Cardiac muscle cell (in vitro differentiated cells and primary cell): ENCODE measurements at places on chromosomes 5 and 9. TPM values are rescaled to one million over a fixed set of nuclear protein-coding genes. Genes with fewer than 3 reads are reported as not detected.

Gene CDK7
- total RNA-seq: 17.3 and 87.5 TPM in 2 replicates

GRCh38 chr5:1662559-1663085, 137.0 kb downstream of the MRPL36 start:
- DNase-seq: no peak

Gene UQCRQ
- 97.0 and 217 TPM in 2 replicates for total RNA-seq

DNA sequence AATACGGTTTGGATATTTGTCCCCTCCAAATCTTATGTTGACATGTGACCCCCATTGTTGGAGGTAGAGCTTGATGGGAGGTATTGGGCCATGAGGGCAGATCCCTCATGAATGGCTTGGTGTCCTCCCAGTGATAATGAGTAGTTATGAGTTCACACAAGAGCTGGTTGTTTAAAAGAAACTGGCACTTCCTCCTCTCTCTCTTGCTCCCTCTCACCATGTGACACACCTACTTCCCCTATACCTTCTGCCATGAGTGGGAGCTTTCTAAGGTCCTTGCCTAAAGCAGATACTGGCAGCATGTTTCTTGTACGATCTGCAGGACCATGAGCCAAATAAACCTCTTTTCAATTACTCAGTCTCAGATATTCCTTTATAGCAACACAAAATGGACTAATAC, 132.0 kb downstream of the PIK3R1 start:
- no peak for DNase-seq

GRCh38 chr9:19457693-19458009, 48.8 kb downstream of the ACER2 start:
- DNase-seq: no peak

- DNase-seq: peak; percentile 16
Observed at GRCh38 chr5:59285300-59286016, 608.1 kb downstream of the PDE4D start.

DNA sequence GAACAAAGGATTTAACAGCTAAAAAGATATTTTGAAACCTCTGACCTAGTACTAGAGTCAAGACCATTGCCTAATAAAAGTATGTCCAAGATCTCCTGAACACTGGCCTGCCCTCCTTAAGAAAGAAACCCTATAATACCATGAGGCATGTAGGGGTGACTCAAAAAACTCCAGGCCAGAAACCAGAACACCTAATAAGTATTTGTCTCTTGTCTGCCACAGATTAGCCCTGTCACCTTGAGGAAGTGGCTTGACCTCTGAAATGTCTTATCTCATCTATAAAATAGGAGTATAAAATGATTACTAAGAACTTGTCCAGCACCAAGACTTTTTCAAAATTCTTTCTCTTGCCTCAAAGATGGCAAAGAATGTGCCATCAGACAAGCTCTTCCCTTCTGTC, 125.5 kb upstream of the RASGRF2 start:
- no peak for DNase-seq

Gene SPATA31A6
- not detected in 2 replicates for total RNA-seq

DNA sequence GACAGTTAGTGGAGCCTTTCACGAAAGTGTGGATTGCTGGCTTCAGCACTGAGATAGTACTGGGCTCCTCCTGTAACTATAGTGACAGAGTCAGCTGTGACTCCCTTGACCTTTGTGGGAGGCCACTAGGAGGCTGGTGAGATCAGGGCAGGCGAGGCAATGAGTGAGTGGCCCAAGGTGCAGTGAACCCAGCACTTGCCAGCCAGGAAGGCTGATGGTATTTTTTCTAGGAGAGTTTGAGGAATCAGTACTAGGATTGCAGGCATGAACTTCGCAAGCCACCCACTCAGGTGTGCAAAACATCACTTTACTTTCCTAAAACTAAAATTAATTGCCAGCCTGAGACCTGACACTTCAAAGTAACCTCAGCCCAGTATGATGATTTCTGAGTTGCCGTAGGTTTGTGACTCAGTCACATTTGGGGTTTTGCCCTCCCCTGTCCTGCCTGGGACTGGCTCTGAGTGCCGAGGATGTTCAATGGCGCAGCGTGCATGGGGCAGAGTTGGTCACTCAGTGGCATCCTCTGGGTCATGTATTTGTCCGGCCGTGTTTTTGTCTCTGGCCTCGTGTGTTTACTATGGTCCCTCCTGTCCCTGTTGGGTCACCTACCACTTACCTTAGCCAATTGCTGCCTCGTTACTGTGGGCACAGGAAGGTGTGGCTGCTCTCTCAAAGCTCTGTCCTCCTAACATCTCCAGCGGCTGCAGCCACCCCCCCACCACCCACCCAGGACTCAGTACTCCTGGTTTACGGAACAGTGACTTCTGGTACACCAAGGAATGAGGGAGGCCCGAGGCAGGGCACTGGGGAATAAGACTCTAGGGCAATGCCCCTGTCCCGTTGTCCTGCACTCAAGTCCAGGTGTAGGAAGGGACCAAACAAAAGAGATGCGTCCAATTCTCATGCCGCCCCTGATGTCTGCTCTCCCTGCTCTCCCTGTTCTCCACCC, 67.2 kb downstream of the IL31RA start:
- peak; percentile 46 for DNase-seq

- DNase-seq: peak; percentile 11
Observed at GRCh38 chr9:107819772-107820565, 330.4 kb upstream of the KLF4 start.

GRCh38 chr5:17897776-17898175, 263.5 kb downstream of the TAF11L14 start:
- no peak for DNase-seq

DNA sequence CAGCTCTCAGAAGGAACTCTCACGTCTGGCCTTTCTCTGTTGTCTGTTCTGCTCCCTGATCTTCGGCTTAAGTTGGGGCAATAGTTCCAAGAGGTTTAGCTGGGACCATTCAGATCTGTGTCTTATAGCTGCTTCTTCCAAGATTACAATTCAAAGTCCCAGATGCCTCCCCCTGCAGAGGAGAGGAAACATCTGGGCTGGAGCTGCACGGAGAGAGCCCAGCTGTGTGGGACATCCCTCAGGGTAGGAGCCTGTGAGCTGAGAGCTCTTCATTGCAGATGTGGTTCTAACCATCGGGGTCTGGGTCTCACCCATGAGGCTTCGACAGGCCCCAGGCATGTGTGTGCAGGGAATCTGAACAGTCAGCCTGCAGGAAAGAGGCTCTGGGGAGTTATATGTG, 9.0 kb upstream of the PHF19 start:
- DNase-seq: peak; percentile 15

GRCh38 chr9:68530618-68531017, 10.1 kb downstream of the TMEM252 start:
- DNase-seq: peak; percentile 19

Gene FNIP1
- 13.6 and 24.4 TPM in 2 replicates for total RNA-seq

DNA sequence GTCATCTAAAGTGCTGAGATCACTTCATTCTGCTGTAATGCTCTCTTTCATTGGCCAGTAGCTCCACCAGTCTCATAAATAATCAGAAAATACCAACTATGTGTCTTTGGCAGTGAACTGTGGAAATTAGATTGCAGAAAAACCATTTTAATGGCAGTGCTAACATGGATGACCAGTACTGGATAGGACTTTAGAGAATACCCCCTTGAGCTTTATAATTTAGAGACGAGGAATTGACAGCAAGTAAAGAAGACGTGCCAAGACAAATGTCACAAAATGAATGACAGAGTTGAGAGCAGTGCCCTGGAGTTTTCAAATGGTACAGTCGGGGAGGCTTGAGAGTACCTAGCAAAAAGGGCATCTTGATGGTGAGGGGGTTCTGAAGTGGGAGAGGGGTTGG, 5.8 kb downstream of the MSANTD3 start:
- no peak for DNase-seq

DNA sequence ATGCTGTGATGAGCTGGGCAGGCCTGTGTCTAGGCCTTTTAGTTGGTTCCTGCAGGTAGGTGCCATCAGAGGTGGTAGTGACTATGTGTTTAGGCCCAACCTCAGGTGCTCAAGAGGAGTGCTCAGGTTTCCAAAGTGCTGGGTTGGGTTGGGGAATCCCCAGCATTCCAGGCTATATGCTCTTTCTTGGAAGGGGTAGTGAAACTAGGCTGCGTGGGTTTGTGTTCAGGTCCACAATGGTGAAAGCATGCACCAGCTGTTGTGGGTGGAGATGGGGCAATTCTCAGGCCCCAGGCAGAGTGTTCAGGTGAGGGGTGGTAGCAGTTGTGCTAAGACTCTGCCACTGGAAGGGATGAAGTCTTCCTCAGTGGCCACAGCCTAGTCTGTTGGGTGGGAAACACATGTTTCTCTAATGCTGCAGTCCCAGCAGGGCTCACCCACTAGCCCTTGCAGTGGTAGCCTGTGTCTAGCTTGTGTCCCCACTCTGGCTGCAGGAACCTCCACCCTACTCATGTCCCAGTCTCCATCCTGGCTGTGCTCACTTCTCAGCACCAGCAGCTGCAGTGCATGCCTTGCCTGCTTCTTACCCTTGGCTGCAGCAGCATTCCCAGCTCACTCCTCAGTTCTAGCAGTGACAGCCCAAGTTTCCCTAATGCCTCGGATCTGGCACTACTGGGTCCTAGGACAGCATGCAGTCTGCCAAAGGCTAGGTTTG, 78.9 kb downstream of the FAM170A start:
- no peak for DNase-seq

DNA sequence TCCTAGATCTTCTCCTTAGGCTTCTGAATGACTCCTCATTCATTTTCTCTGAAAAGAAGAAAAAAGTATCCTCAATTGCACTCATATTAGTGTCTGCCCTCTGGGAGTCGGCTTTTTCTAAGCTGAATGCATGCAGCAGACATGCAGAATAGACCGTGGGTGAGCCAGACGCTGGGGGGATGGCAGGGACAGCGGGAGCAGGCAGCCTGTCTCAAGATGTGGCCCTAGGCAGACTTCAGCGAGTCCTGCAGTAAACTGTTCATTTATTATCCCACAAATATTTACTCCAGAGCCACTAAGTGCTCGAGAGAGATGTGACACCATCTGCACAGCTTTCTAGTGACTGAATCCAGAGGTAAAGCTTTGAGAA, 164.9 kb upstream of the RAI14 start:
- DNase-seq: peak; percentile 18

DNA sequence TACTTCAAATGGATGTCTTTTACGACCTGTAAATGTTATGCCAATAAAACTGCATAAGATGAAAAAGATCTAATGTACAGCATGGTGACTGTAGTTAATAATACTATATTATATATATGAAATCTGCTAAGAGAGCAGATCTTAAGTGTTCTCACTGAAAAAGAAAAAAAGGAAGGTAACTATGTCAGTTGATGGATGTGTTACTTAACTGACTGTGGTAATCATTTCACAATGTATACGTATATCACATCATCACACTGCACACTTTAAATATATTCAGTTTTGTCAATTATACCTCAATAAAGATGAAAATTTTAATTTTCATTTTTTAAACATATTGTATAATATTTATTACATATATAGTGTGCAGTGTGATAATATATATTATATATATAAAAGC, 31.9 kb downstream of the THBS4 start:
- DNase-seq: no peak

GRCh38 chr5:169531631-169532030, 51.9 kb upstream of the SPDL1 start:
- no peak for DNase-seq

DNA sequence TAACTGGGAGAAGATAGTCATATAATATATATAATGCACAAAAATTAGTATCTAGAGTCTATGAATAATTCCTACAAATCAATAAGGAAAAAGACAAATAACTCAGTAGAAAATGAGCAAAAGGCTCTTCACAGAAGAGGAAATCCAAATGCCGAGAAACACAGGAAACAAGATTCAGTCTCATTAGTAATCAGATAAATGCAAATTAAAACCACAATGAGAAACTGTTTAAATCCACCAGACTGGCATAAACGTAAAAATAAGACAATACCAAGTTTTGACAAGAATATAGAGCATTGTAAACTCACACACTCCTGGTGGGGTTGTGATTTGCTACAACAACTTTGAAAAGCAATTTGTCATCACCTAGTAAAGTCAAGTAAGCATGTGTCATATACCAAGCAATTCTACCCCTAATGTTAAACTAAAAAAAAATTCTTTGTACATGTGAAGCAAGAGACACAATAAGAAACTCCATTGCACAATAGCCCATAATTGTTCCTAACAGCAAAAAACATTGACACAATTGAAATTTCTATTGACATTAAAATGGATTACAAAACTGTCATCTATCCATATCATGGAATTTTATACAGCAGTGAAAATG, 21.0 kb upstream of the UBLCP1 start:
- DNase-seq: no peak

GRCh38 chr5:22051881-22052280, 801.3 kb downstream of the CDH12 start:
- DNase-seq: no peak

- no peak for DNase-seq
Observed at GRCh38 chr9:22142671-22143070, 133.6 kb upstream of the CDKN2B start.

- DNase-seq: no peak
Observed at GRCh38 chr5:140642718-140643117, 3.5 kb downstream of the TMCO6 start.

- DNase-seq: no peak
Observed at GRCh38 chr9:134125413-134126095, 10.3 kb upstream of the WDR5 start.

GRCh38 chr9:121277518-121278295, 9.7 kb downstream of the GSN start:
- peak; percentile 37 for DNase-seq

GRCh38 chr9:114256827-114257328, 66.0 kb upstream of the ORM1 start:
- DNase-seq: no peak

DNA sequence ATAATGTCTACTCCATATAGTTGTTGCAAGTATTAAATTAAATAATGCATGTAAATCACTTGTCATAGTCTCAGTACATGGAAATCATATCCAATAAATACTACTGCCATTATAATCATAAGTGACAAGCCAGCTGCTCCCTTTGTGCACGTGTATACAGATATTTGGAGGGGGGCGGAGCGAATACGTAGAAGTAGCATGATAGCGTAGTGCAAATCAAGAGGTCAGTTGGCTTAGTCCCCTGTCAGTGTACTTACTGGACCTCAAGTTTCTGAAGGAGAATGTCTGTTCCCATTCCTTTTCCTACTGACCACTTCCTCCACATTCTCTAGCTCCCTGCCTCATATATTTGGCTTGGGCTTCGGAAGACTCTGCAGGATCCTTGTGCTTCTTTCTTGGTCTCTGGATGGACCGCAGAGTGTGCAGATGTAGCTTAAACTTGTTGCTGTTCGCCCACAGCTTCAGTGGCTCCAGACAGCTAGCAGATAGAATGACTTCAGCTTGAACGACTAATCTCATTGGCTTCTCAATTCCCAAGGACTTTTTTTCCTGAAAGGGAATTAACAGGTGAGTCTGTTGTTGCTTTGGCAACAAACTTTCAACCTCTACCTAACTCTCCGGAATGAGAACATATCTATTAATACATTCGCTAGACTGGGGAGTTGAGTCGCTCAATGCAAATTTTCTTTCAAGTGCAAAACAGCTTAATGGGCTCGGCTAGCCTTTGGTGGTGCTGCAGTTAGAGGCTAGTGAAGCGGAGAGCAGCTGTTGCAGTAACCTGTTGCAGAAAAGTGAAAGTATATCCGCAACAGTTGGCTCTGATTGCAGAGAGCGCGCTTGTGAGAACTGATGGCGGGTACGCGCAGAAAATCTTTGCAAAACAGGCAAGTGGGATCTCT, at the start of gene PCDHB1:
Gene PCDHB1 (plus strand): TSS at position 753 of the 899 bp plus-strand sequence. CDS start 97 bp downstream, at position 850.
- peak; percentile 42 for DNase-seq
